ENCODE measurements at places on chromosomes 1 and 21.

DNA sequence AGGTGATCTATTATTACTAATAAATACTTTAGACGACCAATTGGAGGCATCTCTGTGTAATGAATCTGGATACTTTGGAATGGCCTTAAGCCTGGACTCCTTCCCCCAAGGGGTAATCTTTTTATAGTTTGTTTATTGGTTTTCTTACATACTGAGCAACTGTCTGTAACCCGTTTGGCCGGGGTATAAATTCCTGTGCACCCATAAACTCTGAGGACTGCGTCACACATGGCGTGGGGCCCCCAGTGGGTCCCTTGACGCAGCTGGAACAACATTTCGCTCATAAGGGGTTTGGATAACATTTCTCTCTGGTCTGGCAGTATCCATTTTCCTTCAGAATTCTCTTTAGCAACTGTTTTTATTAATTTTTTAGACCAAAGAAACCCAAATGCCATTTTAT is 26.5 kb downstream of the SCCPDH start:
- no peak for DNase-seq

GRCh38 chr1:109395602-109396512 is 1.9 kb downstream of the SORT1 start:
- DNase-seq = peak; percentile 73

DNA sequence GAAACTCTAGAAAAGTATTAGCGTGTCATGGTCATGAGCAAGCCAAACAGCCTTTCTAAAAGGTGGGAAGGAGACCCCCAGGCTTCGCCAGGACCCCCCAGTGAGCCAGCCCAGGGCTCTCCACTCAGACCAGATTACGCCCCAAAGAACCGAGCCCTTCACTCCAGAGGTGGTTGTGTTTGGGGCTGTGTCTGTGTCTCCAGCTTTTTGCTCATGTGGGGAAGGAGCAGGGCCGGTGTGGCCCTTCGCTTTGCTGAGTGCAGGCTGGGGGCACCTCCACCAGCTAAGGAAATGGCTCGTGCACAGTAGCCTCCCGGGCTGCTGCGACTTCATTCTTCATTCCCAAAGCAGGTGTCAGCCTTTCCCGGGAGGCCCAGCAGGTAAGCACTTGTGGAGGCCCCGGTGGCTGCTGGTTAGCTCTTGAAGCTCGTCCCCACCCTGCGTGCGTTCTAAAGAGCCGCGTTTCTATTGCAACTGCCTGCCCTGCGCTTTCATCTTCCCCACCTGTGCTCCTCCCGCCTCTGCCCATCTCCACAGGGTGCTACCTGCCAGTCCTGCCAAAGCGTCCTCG is 531 bp downstream of the TSPEAR start:
- no peak for DNase-seq

DNA sequence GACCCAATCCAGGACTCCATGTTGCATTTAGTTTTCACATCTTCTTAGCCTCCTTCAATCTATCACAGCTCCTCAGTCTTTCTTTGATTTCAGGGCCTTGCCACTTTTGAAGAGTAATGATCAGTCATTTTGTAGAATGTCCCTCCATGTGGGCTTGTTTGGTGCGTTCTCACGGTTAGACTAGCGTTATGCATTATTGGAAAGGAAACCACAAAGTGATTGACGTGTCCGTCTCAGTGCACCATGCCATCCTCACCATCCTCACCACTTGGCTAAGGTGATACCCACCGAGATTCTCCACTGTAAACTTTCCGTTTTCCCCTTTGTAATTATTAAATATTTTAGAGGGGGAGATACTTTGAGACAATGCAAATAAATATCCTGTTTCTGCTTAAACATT is 59.6 kb upstream of the OLIG2 start:
- no peak for DNase-seq

- DNase-seq = no peak
Observed at GRCh38 chr1:70910013-70910412, 137.6 kb downstream of the PTGER3 start.

- DNase-seq = no peak
Observed at GRCh38 chr1:248695451-248696132, 7.0 kb downstream of the OR14I1 start.

DNA sequence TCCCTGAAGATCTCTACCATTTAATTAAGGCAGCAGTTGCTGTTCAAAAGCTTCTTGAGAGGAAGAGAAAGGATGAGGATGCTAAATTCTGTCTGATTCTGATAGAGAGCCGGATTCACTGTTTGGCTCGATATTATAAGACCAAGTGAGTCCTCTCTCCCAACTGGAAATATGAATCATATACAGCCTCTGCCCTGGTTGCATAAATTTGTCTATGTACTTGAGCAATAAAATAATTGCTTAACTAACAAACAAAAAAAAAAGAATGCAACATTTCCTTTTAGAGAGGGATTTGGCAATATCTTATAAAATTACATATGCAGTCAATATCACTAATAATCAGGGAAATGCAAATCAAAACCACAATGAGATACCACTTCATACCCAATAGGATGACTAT is 26.8 kb downstream of the ALDH9A1 start:
- DNase-seq = peak; percentile 80

- no peak for DNase-seq
Observed at GRCh38 chr1:203034422-203035110, 8.3 kb downstream of the PPFIA4 start.

GRCh38 chr1:99849744-99850458 is at the start of gene AGL:
AGL (plus strand) TSS chr1:99850361; CDS start chr1:99851043, 682 bp downstream.
- DNase-seq = peak; percentile 66

GRCh38 chr21:42392731-42393442 is 3.0 kb downstream of the TMPRSS3 start:
- DNase-seq = no peak

GRCh38 chr1:61343734-61344420 is 261.5 kb downstream of the NFIA start:
- DNase-seq = no peak

GRCh38 chr1:4126731-4127591 is 226.9 kb upstream of the C1orf174 start:
- DNase-seq = no peak

DNA sequence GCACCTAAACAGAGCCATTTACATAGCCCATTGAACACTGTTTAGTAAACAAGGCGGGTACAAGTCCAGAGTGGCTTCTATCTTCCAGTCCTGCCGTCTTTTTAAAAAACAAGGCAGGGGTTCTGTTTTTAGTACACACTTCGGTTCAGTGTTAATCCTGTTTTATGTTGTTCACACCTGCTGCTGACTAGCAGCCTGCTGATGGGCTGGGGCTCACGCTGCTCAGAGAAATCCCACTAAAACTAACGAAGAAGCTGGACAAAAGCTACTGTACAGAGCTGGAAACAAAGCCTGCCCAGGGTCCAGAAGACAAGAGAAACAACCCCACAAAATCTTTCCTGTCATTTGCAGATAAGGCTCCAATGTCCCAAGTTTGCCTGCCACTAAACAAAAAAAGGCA is 13.2 kb downstream of the ESRRG start:
- DNase-seq = no peak

GRCh38 chr1:93078203-93078602 is 880 bp upstream of the MTF2 start:
- DNase-seq = no peak

DNA sequence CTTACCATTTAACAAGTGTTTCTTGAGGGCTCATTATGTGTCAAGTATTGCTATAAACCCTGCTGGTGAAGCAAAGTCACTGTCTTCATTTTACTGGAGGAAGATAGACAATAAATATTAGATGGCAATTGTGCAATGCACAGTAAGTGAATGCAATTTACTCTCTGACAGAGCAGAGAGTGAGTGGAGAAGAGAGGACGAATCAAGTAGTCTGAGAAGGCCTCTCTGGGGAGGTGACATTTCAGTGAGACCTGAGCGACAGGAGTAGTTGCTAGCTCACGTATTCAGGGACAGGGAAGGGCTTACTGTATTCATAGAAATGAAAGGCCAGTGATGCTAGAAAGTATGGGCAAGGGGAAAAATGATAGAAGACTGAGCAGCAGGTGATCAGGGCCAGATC is 1.2 kb upstream of the NMNAT2 start:
- DNase-seq = no peak

- peak; percentile 24 for DNase-seq
Observed at GRCh38 chr1:67597336-67597735, 87.7 kb upstream of the GADD45A start.

- DNase-seq = peak; percentile 63
Observed at GRCh38 chr1:7253118-7253480, 467.8 kb downstream of the CAMTA1 start.

DNA sequence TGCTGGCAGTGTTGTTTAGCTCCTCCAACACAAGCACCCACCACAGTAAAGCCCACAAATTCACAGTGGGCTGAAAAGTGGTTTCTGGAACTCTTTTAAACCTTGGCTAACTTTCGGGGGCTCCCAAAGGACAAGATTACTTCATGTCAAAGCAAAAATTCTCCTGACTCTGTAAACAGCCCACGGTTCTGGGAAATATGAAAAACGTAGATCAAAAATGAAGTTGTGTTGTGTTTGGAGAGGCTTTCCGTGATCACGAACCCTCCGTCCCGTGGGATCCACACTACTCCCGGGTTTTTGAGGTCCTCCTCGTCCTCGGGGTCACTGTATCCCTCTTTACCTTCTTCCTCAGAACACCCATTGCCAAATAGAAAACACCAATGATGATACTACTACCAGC is 159.0 kb upstream of the RUNX1 start:
- DNase-seq = no peak

- peak; percentile 13 for DNase-seq
Observed at GRCh38 chr1:151175863-151176262, at the start of gene TMOD4. TMOD4 (minus strand) TSS chr1:151175981; CDS start chr1:151174875, 1,106 bp downstream.

GRCh38 chr1:20634594-20635084 is 1.4 kb downstream of the PINK1 start:
- DNase-seq = peak; percentile 23

DNA sequence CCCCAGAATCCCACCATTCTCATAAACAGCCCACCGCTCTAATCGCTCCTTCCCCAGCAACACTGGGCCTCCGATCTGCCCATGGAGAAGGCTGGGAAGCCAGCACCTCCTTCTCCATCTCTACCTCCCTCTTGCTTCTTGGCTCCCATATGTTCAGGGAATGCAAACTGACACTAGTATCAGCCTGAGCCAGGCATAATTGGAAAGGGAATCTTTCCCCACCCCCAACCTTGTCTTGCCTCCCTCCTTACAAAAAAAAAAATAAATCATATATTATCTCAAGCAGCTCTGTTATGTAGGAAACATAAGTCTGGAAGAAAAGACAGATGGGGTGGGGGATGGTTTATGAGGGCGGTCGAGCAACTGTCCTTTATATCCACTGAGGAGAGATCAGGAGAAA is 127.2 kb downstream of the NAV1 start:
- DNase-seq = no peak

DNA sequence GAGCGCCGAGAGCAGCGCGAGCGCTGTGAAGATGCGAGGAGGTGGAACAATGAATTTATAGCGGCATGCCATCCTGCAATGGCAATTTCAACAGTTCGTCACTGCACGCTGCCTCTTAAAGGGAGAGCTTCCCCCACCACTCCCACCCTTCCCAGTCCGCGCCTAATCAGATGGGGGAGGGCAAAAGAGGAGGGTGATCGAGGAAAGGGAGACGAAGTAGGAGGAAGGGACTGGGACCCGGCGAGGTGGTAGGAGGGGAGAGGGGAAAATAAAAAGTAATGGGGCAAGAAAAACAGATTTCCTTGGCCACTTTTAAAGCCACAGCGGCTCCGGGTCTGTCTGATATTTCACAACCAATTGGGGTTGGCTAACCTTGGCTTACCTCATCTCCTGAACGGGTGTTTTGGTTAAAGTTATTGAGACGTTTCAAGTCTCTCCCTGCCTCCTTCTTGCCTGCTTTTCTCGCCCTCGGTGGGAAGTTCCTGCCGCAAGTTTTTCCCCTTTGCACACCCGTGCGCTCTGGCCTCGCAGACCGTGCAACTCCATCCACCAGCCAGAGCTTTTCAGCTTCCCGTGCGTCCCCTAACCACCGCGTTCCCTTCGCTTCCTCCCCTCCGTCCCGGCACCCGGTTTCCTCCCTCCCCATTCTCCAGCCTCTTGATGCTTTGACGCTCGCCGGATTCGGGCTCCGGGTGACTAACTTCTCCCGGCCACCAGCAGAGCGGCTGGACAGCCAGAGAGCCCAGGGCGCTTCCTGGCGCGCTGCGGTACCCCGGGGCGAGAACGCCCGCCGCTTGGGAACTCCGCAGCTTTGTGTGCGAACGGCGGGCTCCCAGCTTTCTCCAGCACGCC is at the start of gene ADAMTS5:
ADAMTS5 (minus strand) TSS at position 27 of the 852 bp plus-strand sequence. CDS start 697 bp downstream, outside the sequence.
- DNase-seq = peak; percentile 76

DNA sequence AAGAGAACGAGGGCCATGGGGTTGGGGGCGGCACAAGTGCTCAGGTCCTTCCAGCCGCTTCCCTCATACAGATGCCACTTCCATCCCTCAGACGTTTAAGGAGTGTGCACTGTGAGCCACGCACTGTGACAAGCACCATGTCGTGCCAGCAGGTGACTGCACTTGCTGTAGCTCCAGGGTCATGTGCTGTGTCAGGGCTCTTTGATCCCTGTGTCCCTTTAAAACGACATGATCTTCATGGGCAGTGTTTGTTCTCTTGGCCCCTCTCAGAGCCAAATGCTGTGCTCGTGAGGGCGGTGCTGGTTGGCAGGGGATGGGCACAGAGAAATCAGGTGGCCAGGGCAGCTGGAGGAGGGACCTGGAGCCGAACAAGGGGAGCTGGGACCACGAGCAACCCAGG is 19.9 kb downstream of the IL10RB start:
- DNase-seq = no peak

- DNase-seq = peak; percentile 39
Observed at GRCh38 chr1:191839891-191840290, 318.4 kb upstream of the RGS18 start.

DNA sequence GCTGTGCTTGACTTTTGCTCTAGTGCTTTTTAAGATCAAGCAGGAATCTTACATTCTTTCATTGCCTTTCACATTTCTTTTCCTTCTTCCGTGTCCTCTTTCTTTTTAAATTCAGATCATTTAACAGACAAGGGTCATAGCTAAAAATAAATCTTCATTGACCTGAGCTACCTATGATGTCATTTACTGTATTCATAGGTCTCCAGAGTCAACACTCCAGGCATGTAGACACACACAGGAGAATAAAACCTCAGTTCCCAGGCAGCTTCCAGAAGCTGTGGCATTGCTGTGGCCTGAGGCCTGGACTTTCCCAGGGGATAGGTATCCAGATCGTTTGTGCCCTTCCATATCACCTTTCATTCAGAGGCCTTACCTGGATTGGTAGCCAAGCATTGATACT is 38.5 kb upstream of the ENAH start:
- DNase-seq = peak; percentile 60

DNA sequence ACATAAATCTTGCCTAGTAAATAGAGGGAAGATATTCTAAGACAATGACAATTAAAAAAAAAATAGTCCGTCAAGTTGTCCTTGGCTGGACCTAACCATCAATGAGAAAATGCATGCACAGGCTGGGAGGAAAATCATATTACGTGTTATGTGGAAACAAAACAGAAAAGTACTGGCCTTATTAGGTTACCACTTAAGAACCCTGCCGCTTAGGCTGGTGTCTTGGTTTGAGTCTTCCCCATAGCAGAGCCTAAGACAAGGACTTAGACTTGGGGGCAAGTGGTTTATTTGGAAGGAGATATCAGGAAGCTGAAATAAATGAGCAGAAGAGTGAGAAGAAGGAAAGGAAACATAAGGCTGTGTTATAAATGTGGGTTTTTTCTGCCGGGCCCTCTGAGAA is 186.4 kb downstream of the MRPL39 start:
- DNase-seq = no peak

GRCh38 chr1:167825419-167826079 is 88.4 kb downstream of the ADCY10 start:
- no peak for DNase-seq

- DNase-seq = no peak
Observed at GRCh38 chr1:54836594-54836993, 35.5 kb upstream of the TTC22 start.
